ENCODE measurements at places on chromosomes 5 and 9.

GRCh38 chr9:77731008-77731698 lies 83.0 kb upstream of the GNA14 start:
- no peak for DNase-seq

GRCh38 chr9:95273369-95274022 lies 44.0 kb downstream of the FANCC start:
- no peak for DNase-seq

DNA sequence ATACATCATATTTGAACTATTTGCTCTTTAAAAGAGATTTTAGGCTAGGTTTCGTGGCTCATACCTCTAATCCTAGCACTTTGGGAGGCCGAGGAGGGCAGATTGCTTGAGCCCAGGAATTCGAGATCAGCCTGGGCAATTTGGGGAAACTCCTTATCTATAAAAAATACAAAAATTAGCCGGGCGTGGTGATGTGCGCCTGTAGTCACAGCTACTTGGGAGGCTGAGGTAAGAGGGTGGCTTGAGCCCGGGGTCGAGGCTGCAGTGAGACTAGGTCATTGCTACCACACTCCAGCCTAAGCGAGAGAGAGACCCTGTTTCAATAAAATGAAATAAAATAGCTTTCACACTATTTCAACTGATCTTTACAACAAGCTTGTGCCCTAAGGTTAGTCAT lies 500 bp upstream of the MRPL22 start:
- no peak for DNase-seq

DNA sequence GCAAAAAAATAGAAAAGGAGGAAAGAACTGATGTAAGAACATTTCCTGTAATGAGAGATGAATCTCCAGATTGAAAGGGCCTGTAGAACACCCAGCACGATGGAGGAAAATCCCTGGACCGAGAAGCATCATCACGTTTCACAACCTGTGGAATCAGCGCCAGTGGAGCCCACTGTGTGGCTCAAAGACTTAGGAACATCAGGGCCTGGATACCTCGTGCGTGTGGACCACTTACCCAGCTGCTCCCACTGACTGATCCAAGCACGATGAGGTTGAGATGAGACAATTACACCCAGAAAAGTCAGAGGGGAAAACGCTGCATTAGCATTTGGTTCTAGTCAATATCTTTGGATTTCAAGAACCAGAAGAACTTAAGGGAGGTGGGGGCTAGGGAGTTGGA lies 224.6 kb downstream of the SYK start:
- DNase-seq: no peak

- DNase-seq: no peak
Observed at GRCh38 chr5:35908228-35908627, 30.2 kb downstream of the CAPSL start.

GRCh38 chr9:7752481-7752880 lies 47.1 kb downstream of the DMAC1 start:
- DNase-seq: no peak
